Activated naive CD4-positive, alpha-beta T cell (primary cell): ENCODE measurements at places on chromosomes 4 and X.

- no peak for DNase-seq
Measured at GRCh38 chr4:120557372-120557771, 365.2 kb downstream of the PRDM5 start.

DNA sequence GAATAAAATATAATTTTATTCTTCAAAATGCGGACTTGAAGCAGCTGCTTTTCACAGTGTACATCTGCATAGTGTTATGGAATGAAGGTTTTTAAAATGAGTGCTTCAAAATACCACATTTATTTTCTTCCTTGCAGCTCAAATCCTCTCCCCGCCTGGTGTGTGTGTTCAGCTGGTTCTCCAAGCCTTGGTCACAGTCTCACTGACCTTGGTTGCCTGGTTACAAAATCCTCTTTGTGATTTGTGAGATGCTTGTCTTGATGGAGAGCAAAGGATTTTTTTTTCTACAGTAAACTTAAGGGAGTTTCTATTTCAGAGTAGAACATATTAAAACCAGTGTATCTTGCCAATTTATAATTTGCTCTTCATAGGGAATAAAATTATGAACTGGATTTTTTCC is 139.2 kb downstream of the PCDH18 start:
- DNase-seq: no peak

DNA sequence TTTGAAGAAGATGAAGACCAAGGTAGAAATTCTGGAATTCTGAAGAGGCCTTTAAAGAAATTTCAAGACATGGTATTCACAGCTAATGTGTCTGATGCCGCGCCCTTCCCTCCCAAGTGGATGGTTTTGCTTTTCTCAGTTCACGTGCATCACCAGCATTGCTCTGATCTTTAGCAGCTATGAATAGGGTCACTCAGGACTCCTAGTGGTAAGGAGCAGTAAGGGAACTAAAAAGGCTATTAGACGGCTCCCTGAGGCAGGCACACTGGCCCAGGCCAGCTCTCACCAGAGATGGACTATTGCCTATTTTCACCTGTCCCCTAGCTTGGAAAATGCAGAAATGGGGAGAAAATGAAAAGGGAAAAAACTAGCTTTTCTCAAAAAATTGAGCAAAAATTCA is 447.5 kb upstream of the RASGEF1B start:
- DNase-seq: no peak

GRCh38 chr4:1177274-1178141 is 5.1 kb upstream of the SPON2 start:
- DNase-seq: no peak

DNA sequence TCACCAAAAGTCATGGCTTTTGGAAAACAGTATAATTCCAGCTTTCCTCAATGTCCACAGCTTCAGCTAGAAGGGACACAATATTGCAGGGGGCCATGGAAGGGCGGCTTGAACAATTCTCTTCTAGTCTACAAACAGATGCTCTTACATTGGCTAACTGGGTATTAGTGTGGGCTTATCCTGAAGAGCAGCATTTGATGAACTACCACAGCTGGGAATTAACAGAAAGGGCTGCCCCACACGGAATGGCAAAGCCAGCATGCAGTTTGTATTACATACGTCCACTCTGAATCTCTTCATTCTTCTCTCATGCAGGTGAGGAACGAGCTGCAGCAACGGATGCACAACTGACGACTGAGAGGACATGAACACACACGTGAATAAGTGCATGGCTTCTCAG is 13.0 kb upstream of the PDCL2 start:
- DNase-seq: no peak

- no peak for DNase-seq
Measured at GRCh38 chr4:137213372-137214173, 318.7 kb downstream of the PCDH18 start.

- DNase-seq: no peak
Measured at GRCh38 chrX:47610511-47610910, 9.1 kb downstream of the SYN1 start.

DNA sequence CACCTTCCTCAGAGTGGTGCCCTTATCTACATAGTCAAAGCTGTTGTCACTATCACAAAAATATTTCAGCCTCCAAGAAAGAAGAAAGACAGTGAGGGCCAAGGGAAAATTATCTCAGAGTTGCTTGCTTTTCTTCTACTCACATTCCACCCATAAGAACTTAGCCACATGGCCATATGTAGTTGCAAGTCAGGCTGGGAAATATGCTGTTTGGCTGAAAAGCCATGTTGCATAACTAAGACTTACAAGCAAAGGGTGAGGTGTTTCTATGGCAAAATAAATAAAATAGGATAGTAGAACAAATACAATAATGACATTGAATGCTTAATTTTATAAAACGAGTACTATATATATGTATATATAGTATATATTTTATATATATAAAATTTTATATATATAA is 365.9 kb upstream of the PABPC4L start:
- no peak for DNase-seq

GRCh38 chrX:11010476-11010875 is 100.7 kb upstream of the HCCS start:
- no peak for DNase-seq

- no peak for DNase-seq
Measured at GRCh38 chrX:11438380-11438723, 145.1 kb downstream of the AMELX start.

- DNase-seq: no peak
Measured at GRCh38 chrX:105468741-105469140, 248.2 kb upstream of the TEX13A start.

- DNase-seq: no peak
Measured at GRCh38 chr4:98930311-98930865, 1.5 kb upstream of the EIF4E start.

DNA sequence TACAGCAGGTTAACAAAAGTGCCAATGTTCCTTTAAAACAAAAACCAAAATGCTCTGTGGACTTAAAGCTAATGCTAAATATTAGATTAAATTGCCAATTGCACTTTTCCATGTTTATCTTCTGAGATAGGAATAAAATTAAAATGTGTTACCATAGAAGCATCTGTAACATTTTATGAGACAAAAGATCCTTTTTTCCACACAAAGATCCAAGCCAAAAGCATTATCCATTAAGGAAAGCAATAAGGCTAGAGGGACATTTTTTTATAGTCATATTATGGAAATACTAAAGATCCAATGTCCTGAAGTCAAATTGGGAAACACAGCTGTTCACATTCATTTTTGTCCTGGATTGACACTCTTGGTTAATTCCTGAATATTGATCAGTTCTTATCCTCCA is 73.6 kb downstream of the PALLD start:
- no peak for DNase-seq

DNA sequence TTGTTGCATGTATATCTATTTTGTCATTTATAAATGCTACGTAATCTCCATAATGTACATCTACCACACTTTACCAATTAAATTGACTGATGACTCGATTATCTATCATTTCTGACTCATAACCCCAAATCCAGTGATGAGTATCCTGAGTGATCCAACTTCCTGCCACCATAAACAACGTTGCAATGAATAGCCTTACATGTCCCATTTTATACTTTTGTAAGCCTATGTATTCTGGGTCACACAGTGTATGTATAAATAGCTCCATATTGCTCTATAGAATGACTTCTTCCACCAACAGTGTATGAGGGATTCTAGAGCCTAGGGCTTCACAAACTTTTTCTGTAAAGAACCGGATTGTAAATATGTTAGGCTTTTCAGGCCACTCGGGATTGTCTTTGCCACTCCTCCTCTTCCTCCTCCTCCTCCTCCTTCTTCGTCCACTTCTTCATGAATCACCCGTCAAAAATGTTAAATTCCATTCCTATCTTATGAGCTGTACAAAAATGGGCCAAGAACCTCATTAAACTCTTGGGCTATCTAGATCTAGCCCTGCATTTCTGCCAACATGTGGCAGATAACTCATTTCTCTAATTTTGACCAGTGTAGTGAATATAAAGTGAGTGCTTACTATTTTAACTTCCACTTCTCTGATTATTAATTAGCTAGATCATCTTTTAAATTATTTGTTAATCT is 672.2 kb upstream of the AMOT start:
- DNase-seq: no peak

- DNase-seq: no peak
Measured at GRCh38 chrX:22339459-22339858, 66.7 kb downstream of the CBLL2 start.

DNA sequence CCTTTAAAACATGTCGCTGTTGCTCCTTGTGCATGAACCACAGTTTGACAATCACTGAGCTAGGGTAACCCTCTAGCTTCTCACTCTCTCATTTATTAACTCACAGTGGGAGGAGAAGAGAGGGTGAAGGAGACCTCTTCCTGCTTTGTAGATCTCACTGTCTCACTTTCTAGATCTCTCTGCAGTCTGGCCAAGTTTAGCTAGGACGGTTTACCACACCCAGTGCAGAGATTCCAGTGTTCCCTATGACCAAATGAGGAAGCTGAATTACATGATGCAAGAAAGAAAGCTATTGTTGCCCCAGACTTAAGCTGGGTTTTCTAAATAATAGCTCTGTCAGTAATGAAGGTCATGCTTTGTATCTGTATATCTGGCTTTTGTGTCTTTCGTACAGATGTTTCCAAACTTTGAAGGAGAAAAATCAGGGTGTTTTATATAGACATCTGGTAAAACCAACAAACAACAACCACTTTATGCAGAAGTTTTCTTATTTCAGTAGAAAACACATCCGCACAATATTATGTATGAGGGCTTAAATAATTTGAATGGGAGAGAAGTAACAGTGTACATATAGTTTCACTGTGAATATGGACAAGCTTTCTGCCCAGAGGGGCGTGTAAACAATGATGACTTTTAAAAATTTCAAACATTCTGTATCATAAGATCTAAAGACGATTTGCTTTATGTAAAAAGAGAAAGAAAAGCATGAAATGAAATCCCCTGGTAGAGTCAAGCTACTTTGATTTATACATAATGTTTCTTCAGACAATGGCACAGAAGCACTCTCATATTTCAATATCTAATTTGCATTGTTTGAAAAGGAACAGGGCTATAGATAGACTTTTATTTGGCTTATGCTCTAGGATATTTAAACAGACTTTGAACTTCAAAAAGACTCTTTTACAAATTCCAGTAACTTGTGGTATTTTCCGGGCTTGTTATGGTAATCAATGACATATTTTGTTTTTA is 582.3 kb downstream of the FSTL5 start:
- DNase-seq: no peak

GRCh38 chr4:7391637-7392437 is 42.9 kb downstream of the PSAPL1 start:
- no peak for DNase-seq

GRCh38 chr4:117311215-117311614 is 225.8 kb upstream of the TRAM1L1 start:
- no peak for DNase-seq

DNA sequence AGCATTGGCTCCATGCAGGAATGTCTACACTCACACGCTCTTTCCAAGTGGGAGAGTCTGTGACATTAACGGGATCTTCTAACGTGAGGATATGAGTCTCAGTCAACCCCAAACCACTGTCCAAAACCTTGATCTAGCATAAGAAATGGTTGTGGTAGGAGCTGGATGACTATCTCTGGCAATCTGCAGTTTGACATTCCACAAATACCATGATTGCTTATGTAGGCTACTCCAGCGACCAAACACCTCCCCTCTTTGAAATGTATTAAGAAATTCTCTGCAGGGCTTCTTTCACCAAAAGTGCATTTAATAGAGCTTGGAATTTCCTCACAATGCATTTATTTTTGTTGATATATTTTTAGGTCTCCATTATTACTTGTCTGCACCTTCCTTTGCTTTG is 14.1 kb upstream of the STX18 start:
- DNase-seq: no peak

- DNase-seq: no peak
Measured at GRCh38 chrX:68754406-68754805, 74.4 kb upstream of the EFNB1 start.

DNA sequence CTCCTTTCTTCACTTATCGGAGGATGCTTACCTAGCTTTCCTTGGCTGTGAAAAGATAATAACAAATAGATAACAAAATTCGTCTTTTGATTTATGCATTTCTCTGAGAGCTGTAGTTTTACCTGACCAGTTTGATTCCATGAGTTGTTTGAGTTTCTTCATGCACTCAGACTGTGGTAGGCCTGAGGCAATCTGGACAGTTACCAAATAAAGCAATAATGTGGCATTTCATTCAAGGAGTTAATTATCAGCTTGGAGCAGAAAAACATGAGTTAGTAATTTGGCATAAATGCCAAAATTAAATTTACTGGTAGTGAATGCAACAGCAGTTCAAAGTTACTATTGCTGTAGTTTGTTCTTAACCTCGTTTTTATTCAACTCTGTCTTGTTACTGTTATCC is 53.5 kb downstream of the FABP2 start:
- no peak for DNase-seq

GRCh38 chrX:152635941-152636340 is 1.8 kb upstream of the GABRQ start:
- no peak for DNase-seq

DNA sequence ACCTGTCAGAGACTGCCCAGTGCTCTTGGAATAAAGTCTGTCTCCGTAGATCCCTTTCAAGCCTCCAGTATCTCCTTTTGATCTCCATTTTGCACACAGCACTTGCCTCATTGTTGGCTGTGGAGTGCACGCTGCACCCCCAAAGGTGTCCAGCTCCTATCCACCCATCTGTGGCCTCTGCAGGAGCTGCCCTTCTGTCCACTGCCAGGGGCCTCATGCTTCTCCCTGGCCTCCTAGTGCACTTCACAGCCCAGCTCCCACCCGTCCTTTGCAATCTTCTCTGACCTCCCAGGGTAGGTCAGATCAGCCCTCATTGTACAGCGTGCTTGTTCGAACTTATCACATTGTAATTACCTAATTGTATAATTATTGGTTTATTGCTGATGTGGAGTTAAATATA is 18.9 kb downstream of the KIT start:
- DNase-seq: no peak

- DNase-seq: no peak
Measured at GRCh38 chr4:141309874-141310273, 89.2 kb downstream of the ZNF330 start.

DNA sequence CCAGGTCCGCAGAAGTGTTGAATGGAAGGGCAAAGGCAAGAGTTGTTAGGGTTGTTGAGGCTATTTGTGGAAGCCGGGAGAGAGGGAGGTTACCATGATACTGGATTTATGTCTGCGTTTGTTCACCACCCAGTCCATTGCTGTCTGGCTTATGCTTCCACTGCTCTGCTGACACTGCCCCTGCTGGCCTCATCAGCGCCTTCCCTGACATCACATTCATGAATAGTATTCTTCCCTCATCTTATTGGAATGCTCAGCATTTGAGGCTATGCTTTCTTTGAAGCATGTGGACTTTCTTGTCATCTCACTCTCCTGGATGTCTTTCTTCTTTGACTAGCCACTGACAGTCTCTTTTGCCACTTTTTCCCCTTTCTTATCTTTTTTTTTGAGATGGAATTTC is 10.3 kb downstream of the GNL3L start:
- no peak for DNase-seq

- no peak for DNase-seq
Measured at GRCh38 chrX:27675493-27675892, 85.3 kb downstream of the DCAF8L2 start.
